ENCODE measurements at places on chromosomes 7 and 10.

- no peak for DNase-seq
These were observed 56.7 kb upstream of the GTF2IRD1 start for GRCh38 chr7:74396993-74397392.

- no peak for DNase-seq
These were observed 103.3 kb downstream of the CHRM2 start for GRCh38 chr7:136971776-136972175.

DNA sequence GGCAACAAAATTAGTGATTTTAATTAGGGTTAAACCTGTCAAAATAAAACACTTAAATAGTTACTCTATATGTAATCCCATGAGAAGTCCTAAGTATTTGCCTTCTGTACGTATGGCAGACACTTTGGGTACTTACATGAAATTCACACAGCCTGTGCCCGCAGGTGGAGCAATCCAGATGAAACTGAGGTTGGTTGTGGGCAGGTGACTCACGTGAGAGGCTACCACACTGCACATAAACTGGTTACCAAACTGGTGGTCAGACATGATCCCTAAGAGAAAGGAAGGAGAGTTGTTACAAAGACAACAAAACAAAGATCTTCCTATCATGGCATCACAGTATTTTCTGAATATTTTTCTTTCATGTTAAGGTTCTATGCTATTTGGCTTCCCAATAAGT lies 156.1 kb downstream of the RELN start:
- DNase-seq = no peak

GRCh38 chr7:151296202-151296992 lies 45.2 kb upstream of the NUB1 start:
- no peak for DNase-seq

GRCh38 chr10:128854963-128855362 lies 612.1 kb upstream of the MGMT start:
- no peak for DNase-seq

GRCh38 chr7:111492234-111492633 lies 70.1 kb downstream of the IMMP2L start:
- no peak for DNase-seq

GRCh38 chr7:97798046-97799019 lies 66.4 kb downstream of the TAC1 start:
- no peak for DNase-seq

DNA sequence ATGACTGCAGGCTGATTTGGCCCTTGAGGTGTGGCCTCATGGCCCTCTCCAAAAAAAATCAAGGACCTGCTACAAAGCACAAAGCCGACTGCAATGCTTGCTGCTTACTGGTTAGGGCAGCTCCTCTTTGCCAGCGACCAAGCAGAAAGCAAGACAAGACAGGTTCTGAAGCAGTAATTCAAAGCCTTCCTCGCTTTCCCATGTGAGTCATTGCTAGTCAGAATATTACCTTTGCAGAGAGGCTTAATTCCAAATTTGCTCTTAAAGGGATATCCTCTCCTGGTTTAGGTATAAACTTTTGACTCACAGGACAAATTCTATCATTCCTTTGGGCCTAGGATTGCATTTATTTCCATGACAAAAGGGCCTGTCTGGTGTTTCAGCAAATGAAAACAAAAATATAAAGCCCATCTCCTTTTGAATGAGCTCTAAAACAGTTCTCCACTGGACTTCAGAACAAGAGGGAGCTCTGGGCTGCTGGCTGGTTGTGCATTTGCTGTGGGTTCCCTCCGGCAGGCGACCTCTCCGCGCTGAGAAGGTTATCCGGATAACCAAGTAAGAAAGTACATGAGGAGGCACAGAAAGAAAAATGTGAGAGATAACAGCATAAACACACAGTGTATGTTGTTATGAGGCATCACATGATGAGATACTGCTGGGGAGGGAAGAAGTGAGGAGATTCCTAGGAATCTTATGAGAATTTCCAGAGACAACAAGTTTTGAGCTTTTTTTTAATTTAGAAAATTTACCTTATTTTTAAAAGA lies 90.8 kb downstream of the EGFR start:
- no peak for DNase-seq

- no peak for DNase-seq
These were observed 81.5 kb downstream of the GALNT11 start for GRCh38 chr7:152106990-152107389.

DNA sequence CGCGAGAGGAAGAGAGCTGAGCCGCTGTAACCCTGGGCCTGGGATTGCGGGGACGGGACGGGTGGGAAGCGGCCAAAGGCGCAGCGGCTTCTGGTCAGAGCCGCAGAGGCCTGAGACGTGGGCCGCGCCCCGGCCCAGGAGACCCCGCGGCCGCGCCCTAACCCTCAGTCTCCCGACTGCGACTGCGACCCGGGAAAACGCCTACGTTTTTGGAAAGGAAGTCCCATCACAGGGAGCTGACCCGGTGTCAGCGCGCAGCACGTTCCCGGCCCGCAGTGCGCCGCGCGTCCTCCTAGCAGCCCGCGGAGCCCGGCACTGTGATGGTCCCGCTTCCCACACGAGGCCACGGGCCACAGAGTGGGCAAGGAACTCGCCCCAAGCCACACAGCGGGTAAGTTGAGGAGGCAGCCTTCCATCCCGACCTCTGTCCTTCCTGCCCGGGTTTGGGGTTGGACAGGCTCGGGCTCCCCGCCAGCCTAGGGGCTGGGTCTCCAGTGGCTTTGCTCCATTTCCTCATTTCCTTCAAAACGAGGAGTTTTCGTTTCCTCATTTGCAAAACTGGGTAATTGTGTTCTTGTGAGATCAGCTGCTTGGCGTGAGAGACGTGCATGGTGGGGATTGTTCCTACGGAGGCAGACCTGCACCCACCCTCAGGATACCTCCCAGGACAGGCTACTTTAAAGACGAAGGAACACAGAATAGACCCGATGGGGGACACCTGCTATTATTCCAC lies 1.2 kb downstream of the GPNMB start:
- DNase-seq = no peak

- no peak for DNase-seq
These were observed 70.0 kb upstream of the MAGI2 start for GRCh38 chr7:79523436-79523835.

DNA sequence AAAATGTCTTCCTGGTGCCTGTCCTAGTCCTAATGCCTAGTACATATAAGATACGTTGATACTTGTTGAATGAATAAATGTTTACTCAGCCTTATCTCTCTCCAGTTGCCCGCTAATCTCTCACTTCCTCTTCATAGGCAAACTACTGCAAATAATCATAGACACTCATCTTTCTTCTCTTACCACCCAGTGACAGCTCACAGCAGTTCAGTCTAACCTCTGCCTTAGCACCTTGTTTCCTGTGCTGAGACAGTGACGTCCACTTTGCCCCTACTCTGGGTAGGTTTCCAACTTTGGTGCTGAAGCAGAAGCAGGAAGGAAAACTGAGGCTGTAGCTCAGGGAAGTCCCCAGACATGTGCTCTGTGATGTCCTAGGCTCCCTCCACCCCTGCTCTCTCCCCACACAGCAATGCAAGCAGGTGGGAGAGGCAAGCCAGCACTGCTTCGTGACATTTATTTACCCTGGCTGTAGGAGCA lies 45.5 kb upstream of the RHOBTB1 start:
- DNase-seq = no peak

GRCh38 chr7:143296686-143297085 lies 8.5 kb downstream of the CASP2 start:
- no peak for DNase-seq

- no peak for DNase-seq
These were observed 15.9 kb upstream of the CDH23 start for GRCh38 chr10:71380841-71381240.

GRCh38 chr7:96205665-96206064 lies 116.2 kb downstream of the SLC25A13 start:
- DNase-seq = no peak

GRCh38 chr7:144763291-144763690 lies 72.6 kb downstream of the TPK1 start:
- DNase-seq = no peak

DNA sequence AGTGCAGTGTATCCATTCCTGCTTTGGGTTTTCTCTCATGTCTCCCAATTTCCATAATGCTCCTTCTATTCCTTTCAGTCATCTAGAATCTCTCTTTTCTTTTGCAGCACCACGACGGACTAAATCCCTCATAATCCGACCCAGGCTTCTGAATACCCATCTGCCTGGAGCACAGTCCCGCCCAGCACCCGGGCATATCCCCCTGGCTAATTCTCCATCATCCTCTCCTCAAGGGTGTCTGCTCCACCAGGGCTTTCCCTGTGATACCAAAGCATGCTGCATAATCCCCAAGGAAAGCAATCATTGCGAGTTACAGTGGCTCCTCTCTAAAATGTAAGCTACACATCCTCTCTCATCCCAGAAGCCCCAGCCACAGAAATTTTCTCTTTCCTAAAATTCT lies 321.9 kb downstream of the CCDC3 start:
- DNase-seq = no peak

DNA sequence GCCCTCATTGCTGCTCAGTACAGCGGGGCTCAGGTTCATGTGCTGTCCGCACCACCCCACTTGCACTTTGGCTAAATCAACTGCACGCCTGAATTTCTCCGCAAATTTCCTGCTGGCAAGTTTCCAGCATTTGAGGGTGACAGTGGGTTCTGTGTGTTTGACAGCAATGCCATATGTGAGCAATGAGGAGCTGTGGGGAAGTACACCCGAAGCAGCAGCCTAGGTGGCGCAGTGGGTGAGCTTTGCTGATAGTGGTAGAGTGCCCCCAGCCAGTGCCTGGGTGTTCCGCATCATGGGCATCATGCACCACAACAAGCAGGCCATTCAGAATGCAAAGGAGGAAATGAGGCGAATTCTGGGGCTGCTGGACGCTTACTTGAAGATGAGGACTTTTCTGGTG lies 103.9 kb upstream of the POT1 start:
- DNase-seq = no peak

DNA sequence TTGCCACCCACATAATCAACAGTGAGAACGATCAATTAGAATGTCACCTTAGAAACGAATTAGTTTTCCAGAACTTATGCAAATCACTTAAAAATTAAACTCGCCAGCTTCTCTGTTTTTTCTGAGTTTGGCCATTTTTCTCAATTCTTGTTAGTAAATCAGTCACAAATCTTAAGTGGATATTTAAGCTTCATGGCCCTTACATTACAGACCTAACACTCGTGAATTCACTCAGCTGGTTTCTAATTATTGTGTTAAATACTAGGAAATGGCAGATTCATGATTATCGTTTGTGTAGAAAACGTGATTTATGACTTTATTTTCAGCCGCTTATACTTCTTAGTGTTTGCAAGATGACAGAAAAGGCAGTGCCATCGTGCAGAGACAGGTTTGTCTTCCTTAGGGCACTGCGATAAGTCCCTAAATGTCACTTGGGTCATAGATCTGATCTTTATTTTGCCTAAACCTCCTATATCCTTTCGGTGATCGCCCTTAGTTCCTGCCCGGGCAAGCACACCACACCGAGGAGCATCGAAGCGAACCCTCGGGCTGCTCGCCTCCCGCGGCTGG lies 587 bp upstream of the CELF2 start:
- DNase-seq = no peak

DNA sequence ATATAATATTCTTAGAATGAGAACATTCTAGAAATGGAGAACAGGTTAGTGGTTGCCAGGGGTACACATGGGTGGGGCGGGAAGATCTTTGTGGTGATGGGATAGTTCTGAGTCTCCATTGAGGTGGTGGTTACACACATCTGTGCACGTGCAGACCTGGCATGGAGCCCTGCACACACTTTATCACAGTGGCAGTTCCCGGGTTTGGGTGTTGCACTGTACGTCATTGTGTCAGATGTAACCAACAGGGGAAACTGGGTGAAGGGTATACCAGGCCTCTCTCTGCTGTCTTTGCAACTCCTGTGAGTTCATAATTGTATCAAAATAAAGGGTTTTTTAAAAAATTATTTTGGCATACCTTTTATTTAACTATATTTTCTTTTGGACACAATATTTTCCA lies 51.1 kb downstream of the LMTK2 start:
- DNase-seq = no peak

- no peak for DNase-seq
These were observed 33.0 kb downstream of the OAT start for GRCh38 chr10:124385627-124386185.

DNA sequence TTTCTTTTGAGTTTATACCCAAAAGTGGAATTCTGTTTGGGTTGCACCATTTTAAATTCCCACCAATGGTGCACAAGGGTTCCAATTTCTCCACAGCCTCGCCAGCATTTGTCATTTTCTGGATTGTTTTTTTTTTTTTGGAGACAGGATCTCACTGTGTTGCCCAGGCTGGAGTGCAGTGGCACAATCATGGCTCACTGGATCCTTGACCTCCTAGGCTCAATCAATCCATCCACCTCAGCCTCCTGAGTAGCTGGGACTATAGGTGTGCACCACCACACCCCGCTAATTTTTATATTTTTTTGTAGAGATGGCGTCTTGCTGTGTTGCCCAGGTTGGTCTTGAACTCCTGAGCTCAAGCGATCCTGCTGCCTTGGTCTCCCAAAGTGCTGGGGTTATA lies 46.6 kb downstream of the CUX1 start:
- DNase-seq = no peak

GRCh38 chr10:109261231-109261630 lies 662.1 kb downstream of the XPNPEP1 start:
- DNase-seq = no peak

GRCh38 chr10:78371136-78371535 lies 337.5 kb downstream of the RPS24 start:
- no peak for DNase-seq

GRCh38 chr7:118013252-118014010 lies 140.2 kb upstream of the CTTNBP2 start:
- DNase-seq = no peak

- no peak for DNase-seq
These were observed 2.3 kb upstream of the PFKFB3 start for GRCh38 chr10:6200440-6200733.

- DNase-seq = no peak
These were observed 99.6 kb upstream of the NPS start for GRCh38 chr10:127449490-127449889.

DNA sequence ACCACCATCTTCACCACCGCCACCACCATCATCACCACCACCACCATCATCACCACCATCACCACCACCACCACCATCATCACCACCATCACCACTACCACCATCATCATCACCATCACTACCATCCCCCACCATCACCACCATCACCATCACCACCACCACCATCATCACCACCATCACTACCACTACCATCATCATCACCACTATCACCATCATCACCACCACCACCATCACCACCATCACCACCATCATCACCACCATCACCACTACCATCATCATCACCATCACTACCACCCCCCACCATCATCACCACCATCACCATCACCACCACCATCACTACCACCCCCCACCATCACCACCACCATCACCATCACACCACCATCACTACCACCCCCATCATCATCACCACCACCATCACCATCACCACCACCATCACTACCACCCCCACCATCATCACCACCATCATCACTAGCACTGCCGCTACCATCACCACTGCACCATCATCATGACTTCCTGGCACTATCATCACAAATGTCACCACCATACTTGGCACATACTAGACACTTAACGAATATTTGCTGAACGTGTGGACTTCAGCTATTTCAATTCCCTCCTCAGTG lies 25.3 kb upstream of the FZD8 start:
- DNase-seq = no peak
